ENCODE measurements at places on chromosomes 16 and 17.

- DNase-seq = peak; percentile 10
Observed at GRCh38 chr16:17940584-17941364, 395.8 kb downstream of the NPIPA8 start.

- DNase-seq = no peak
Observed at GRCh38 chr17:2580151-2580550, 13.3 kb upstream of the PAFAH1B1 start.

DNA sequence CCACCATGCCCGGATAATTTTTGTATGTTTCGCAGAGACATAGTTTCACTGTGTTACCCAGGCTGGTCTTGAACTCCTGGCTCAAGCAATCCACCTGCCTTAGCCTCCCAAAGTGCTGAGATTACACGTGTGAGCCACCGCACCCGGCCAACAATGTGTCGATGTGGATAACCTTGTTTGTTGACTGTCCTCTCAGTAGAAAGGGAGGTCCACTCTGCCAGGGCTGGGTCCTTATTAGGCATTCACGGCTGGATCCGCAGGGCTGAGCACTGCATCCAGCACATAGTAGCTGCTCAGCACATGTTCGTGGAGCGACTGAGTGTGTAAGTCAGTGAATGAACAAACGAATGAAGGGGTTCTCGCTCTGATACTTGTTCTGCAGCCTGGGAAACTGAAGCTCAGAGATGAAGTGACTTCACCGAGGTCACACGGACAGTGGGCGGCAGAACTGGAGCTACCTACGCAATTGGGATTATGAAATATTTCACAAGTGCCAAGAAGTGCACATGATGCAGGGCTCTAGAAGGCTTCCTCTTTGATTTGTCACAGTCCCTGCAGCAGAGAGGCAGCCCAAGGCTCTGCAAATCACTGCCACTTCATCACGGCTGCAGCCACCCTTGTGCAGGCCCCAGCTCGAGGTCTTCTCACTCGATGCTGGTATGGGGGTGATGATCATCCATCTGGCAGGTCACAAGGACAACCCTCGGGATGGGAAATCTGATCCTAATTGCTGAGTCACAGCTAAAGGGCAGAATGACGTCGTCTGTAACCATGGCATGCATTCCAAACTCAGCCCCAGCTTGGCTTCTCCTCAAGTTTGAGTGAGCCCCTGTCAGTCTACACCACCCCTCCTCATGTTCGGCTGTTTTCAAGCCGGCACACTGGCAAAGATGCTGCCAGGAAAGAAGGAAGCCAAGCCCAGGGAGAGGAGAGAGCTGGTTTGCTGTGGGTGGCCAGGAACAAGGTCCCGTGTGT lies 28.0 kb upstream of the SNN start:
- DNase-seq = no peak

- no peak for DNase-seq
Observed at GRCh38 chr16:64440005-64440404, 681.9 kb downstream of the CDH11 start.

- DNase-seq = no peak
Observed at GRCh38 chr17:81593105-81593871, 41.1 kb upstream of the FAAP100 start.

- no peak for DNase-seq
Observed at GRCh38 chr17:71502443-71502842, 618.4 kb upstream of the SOX9 start.

DNA sequence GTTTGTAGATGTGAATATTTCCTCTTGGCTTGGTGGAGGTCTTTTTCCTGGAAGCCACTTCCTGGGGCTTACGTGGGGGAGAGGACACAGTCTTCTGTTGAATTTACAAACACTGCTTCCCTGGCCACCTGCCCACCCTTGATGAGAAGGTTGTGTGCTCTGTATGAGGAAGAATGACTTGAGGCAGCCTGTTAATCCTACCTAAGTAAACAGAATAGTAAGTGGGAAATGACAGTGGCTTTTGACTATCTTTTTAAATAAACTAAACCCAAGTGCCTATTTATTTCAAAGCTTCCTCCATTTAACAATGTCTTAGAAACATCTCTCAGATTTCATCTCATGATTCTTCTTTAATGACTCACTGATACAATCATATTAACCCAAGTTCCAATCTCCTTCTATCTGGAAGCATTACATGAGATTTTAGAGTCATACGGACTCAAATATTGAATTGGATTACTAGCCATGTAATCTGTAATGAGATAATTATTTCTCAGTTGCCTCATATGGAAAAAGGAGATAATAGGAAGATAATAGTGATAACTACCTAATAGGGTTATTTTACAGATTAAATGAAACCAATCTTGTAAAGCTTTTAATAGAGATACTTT lies 96.6 kb upstream of the SMIM36 start:
- DNase-seq = no peak

GRCh38 chr17:43579566-43580140 lies 33.5 kb upstream of the ETV4 start:
- DNase-seq = no peak
